ENCODE measurements at places on chromosomes 1 and 21.

GRCh38 chr1:222769181-222769580 lies 32.2 kb downstream of the FAM177B start:
- peak; percentile 35 for DNase-seq

DNA sequence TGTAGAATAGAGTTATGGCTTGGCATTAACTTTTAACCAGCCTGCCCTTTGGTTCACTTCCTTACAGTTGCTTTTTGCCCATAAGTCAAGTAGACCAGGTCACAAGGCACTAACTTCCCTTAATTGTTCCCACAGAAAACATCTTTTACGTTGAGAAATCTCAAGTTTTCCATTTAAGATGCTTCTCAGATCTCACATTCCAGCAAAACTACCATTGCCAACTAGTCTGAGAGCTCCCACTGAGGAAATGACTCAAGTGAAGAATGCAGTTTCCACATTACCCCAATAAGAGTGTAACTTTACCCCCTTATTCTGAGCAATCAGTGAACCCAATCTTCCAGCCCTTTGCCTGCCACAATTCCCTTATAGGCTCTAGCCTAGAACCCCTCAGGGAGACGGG lies 502.2 kb upstream of the OLFM3 start:
- DNase-seq: peak; percentile 4

GRCh38 chr1:19963636-19964035 lies 15.8 kb downstream of the PLA2G2A start:
- DNase-seq: no peak

DNA sequence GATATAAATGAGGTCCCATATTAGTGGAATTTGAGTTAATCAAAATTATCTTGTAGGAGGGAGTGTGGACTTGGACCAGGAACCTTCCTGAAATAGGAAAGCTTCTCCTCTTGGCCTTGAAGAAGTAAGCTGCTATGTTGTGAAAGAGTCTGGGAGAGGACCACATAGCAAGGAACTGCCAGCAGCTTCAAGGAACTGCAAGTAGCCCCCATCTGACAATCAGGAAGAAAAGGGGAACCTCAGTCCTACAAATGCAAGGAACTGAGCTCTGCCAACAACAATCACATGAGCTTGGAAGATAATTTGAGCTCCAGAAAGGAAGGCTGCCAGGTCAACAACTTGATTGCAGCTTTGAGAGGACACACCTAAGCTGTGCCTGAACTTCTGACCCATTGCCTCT lies 8.2 kb upstream of the PRMT6 start:
- no peak for DNase-seq

DNA sequence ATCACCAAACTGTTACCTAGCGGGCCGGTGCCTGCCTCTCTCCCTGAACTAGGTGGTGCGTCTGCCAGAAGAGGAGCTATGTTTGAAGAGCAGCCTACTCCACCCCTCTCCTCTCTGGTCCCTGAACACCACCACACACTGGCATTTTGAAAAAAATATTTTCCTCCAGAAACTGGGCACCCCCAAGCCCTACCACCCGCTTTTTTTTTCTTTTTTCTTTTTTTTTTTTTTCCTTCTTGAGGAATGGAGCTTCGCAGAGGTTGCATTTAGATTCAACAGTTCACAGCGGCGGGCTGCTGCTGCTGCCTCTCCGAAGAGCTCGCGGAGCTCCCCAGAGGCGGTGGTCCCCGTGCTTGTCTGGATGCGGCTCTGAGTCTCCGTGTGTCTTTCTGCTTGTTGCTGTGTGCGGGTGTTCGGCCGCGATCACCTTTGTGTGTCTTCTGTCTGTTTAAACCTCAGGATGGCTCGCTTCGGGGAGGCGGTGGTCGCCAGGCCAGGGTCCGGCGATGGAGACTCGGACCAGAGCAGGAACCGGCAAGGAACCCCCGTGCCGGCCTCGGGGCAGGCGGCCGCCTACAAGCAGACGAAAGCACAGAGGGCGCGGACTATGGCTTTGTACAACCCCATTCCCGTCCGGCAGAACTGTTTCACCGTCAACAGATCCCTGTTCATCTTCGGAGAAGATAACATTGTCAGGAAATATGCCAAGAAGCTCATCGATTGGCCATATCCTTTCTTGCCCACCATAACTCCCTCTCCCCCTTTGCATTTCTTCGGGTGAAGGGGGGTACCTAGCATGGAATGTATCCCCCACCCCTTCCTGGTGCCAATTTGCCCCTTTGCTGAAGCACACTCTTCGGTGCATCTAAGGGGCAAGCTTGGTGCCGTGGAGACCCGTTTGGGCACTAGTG lies at the start of gene CACNA1E:
Gene CACNA1E (plus strand): TSS at position 233 of the 911 bp plus-strand sequence. CDS start 228 bp downstream, at position 461.
- no peak for DNase-seq
